ENCODE measurements at places on chromosomes 7 and 10. TPM values are rescaled to one million over a fixed set of nuclear protein-coding genes. Genes with fewer than 3 reads are reported as not detected.

The ALOX5 gene
- total RNA-seq = 11.5 TPM

The GNGT1 gene
- not detected for total RNA-seq

The EN2 gene
- total RNA-seq = not detected

The OPALIN gene
- total RNA-seq = not detected

The CPXM2 gene
- 10.1 TPM for total RNA-seq

The PAPOLB gene
- 0.39 TPM for total RNA-seq

The FEZF1 gene
- not detected for total RNA-seq

The CDC14C gene
- not detected for total RNA-seq

The ZNF736 gene
- total RNA-seq = 7.5 TPM

The KLF14 gene
- 0.15 TPM for total RNA-seq

The IDI1 gene
- total RNA-seq = 14.6 TPM

The HOXA7 gene
- total RNA-seq = not detected

The TMEM270 gene
- not detected for total RNA-seq

The GTF2IRD2 gene
- total RNA-seq = 13.0 TPM

The CPA1 gene
- not detected for total RNA-seq

The BAMBI gene
- total RNA-seq = 35.1 TPM

The WNT2 gene
- total RNA-seq = 1.6 TPM

The AOC1 gene
- total RNA-seq = 0.17 TPM
